Activated CD4-positive, alpha-beta T cell treated with anti-CD3 and anti-CD28 coated beads, Interleukin-2, amount 50 U/mL, for 1 hour (primary cell): ENCODE measurements at places on chromosomes 3 and 15.

DNA sequence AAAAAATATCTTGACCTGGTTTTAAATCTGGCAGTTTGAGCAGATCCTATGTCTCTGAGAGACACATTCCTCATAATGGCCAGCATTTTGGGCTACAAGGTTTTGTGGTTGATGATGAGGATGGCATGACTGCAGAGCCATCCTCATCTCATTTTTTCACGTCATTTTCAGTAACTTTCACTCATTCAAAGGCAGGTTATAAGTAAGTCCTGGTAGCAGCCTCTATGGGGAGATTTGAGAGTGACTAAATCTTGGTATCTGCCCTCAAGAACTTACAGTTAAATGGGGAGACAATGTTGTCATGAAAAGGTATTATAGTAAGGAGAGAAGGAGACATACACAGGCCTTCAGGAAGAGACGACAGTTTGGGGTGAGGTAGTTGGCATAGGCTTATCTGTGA, 14.5 kb downstream of the TIGIT start:
- DNase-seq, result no peak

- DNase-seq, result no peak
Measured at GRCh38 chr3:58013973-58014649, 5.9 kb downstream of the FLNB start.

DNA sequence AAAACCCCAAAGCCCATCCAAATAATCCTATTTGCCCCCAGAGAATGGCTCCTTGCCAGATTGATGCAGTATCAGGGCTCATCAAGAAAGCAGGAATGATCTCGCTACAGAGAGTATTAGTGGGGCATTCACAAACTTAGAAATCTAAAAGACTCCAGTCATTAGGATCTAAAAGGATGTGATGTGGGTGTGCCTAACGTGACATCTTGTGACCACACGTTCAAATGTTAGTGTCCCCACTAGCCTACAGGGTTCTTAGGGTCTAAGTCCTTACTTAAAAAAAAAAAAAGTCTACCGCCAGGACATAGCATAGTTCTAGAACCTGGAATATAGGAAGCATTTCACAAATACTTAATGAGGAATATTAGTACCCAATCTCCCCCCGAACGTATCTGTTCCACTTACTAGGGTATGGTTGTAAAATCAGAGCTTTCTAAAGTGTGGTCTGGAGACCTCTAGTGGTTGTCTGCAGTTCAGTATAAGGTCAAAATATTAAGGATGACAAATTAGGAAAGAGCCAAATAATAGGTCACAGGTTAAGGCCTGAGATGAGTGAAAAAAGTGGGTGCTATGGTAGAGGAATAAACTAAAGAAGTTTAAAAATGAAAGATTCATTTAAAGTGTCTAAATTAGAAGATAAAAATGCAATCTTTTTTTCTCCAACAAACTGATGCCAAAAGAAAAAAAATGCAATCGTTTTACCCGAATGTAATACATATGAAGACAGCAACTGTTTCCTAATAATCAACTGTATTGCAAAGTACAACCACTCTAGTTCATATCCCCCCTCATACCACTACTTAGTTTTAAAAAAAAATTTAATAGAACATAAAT, 4.2 kb upstream of the CHRM5 start:
- DNase-seq, result no peak

- no peak for DNase-seq
Measured at GRCh38 chr3:70856414-70857162, 544.1 kb upstream of the MDFIC2 start.

DNA sequence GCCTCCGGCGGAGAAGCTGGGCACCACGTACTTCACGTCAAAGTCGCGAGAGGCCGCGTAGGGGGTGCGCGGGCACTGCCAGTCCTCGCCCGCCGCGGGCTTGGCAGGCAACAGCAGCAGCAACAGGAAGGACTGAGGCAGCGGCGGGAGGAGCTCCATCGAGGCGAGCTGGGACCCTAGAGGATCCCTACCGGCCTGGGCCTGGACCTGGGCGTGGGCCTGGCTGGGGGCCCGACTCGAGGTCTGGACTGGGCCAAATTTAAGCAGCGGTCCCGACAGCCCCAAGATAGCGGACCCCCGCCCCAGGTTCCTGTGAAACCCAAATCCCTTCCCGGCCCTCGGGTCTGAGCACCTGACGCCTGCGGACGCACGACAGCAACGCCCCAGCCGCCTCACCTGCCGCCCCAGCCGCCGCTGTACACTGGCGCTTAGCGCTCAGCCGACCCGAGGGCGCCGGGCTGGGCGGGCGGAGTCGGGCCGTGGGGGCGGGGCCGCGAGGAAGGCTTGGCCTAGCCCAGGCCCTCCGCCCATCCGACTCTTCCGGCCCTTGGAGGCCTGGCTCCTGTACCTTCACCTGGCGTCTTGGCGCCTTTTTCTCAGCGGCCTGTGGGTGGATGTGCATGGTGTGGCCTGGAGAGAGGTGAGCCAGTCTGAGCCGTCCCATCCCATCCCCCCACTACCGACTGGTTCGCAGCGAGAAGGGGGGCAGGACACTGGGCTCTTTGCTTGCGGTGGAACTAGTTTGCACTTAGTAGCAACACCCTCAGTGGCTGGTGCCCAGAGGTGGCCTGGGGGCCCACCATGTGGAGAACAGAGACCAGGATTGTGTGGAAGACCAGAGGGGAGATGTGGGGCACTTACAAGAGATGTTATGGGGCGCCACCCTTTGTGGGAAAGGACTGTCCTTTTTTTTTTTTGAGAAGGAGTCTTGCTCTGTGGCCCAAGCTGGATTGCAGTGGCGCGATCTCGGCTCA, at the start of gene MST1R:
Gene MST1R, minus strand, starts transcription at position 423 of the 974 bp plus-strand sequence. Its CDS starts 264 bp downstream, at position 159.
- DNase-seq, result peak; percentile 79

DNA sequence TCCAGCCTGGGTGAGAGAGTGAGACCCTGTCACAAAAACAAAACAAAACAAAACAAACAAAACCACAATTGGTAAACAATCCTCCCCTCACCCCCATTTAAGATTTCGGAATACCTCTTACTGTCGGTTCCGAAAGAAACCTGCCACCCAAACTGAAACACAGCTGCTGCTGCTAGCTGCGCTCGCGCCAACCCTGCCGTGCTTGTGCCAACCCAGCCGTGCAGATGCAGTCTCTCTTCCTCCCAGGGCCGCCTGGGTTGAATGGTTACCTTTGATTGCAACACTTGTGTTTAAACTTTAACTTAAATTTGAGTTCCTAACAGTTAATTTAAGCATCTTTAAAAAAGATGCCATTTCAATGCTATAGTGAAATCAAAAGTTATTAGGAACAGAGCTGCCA, 28.5 kb upstream of the SPTBN5 start:
- no peak for DNase-seq

DNA sequence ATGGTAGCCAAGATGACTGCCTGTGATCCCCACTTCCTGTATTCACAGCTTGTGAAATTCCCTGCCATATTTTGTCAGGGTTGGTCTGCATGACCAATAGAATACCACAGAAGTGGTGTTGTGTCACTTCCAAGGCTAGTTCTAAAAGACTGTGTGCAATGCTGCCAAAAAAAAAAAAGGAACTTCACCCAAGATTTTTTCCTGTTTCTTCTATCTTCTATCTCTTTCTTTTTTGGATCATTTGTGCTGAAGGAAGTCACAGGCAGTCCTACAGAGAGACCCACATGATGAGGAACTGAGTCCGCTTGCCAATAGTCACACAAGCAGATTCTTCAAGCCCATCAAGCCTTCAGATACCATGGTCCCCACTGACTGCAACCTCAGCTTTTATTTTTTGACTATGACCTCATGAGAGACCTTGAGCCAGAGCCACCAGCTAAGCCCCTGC, 18.1 kb upstream of the RAF1 start:
- no peak for DNase-seq

DNA sequence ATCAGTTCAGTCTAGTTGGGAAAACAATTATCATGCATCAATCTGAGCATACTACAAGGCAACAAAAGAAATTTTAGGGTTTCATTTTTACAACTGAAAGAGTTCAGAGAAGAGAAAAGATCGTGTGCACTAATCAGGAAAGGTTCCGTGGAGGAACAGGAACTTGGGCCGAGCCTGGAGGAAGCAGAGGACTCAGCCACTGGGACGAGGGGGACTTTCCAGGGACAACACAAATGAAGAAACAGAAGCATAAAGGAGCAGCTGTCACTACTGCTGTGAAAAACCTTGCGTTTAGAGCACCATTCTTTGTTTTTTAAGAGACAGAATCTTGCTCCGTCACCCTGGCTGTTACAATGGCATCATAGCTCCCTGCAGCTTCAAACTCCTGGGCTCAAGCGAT, 60.5 kb downstream of the MYO1E start:
- DNase-seq, result no peak

- DNase-seq, result no peak
Measured at GRCh38 chr15:80161468-80162016, 8.7 kb downstream of the FAH start.

DNA sequence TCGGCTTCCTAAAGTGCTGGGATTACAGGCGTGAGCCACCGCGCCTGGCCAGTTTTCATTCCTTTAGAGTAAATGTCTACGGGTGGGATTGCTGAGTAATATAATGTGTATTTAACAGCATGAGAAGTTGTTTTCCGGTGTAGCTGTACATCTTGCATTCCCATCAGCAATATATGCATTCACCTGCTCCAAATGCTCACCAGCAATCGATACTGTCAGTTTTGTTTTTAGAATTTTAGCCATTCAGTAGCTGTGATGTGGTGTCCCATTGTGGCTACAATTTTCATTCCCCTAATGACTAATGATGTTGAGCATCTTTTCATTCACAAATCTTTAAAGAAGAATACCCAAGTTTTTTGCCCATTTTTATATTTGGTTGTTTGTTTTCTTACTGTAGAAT, 134.8 kb upstream of the RGMA start:
- DNase-seq, result no peak

- peak; percentile 80 for DNase-seq
Measured at GRCh38 chr3:157130467-157131251, 29.3 kb downstream of the CCNL1 start.

DNA sequence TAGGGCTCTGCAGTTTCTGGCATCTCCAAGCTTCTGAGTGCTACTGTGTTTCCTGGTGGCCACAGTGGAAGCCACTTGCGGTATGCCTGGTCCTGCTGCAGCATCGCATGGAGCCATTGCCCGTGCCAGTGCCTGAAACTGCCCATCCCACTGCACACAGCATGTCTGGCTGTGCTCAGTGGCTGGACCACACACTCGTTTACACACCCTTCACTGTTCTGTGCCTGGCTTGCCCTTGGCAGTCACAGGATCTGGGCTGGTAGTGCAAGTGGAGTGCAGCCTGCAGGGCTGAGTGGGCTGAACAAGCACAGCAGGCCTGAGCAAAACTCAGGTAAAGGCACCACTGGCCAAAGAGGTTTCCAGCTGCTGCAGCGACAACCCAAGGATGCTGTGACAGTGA, 600.0 kb downstream of the SI start:
- DNase-seq, result no peak

DNA sequence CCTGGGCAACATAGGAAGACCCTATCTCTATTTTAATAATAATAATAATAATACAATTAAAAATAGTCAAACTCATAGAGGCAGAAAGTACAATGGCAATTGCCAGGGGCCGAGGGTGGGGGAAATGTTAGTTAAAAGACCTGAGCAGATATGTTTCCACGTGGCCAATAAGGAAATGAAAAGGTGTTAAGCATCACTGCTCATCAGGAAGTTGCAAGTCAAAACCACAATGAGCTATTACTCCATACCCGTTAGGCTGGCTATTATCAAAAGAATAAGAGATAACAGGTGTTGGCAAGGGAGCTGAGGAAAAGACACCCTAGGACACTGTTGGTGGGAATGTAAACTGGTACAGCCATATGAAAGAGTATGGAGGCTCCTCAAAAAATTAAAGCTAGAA, 60.4 kb upstream of the PRSS50 start:
- no peak for DNase-seq

- DNase-seq, result peak; percentile 24
Measured at GRCh38 chr3:72255791-72256559, 471.0 kb upstream of the PROK2 start.

DNA sequence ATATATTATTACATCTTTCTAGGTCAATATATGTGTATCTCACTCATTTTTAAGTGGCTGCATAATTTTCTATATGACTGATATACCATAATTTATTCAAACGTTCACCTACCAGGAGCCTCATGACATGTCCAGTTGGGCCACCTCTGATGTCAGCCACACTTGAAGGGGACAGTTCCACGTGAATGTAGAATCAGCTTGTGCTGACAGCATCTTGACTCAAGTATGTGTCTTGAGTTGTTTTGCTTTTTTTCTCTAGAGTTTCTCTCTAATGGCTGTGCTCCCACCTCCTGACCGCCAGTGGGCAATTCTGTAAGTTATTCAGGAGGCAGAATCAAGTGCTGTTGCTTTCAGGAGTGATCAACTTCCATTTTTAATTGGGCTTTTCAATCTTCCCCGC, 237.9 kb downstream of the NFKBIZ start:
- no peak for DNase-seq

GRCh38 chr15:69591905-69592508, 139.4 kb downstream of the RPLP1 start:
- DNase-seq, result no peak

- DNase-seq, result no peak
Measured at GRCh38 chr3:87082796-87083440, 92.0 kb upstream of the VGLL3 start.

DNA sequence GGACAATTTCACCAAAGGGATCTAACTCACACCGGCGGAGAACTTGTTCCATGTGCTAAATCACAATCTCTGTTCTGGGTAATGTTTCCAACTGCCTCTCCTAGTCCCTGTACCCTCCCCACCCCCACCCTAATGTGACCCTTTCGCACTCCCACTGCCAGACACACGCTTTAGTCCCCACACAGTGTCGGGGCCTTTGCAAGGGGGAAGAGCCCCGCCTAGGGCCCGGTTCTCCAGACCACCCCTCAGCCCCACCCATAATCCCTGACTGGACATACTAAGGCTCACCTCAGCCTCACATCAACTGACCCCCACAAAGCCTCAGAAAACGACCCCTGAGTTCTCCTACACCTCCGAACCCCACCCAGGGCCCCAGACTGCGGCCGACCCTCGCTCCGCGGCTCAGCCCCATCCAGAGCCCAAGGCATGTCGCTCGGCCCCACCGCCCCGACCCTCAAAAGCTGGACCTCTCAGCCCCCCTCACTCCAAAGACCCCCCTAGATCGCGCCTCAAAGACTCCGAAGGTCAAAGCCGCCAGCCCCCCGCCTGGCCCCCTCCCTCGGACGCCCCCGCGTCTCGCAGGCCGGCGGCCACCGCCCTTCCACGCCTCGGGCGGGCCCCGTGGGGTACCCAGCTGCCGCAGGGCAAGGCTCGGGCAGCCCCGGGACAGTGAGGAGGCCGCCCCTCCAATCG, 72.0 kb upstream of the MAP4 start:
- DNase-seq, result no peak

GRCh38 chr15:45690581-45691260, 55.9 kb downstream of the SQOR start:
- no peak for DNase-seq
